GM04504 (cell line): ENCODE measurements at places on chromosomes 2 and 18.

GRCh38 chr2:12347066-12347493, 369.7 kb upstream of the TRIB2 start:
- no peak for DNase-seq

DNA sequence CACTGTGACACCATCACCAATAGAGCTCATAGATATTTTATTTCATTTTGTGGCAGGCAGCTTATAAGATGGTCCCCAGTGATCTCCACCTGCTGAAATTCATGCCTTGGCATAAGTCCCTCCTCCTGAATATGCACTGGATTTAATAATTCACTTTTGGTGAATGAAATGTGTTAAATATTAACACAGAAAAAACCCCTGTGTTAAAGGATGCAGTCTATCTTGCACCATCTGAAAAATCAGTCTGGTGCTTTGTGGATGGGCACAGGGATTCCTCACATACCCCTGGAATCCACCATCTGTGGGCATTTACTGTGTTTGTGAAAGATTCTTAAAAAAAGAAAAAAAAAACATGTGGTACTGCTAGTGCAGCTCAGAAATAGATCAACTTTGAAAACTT, 26.1 kb upstream of the WIPF1 start:
- DNase-seq = no peak

DNA sequence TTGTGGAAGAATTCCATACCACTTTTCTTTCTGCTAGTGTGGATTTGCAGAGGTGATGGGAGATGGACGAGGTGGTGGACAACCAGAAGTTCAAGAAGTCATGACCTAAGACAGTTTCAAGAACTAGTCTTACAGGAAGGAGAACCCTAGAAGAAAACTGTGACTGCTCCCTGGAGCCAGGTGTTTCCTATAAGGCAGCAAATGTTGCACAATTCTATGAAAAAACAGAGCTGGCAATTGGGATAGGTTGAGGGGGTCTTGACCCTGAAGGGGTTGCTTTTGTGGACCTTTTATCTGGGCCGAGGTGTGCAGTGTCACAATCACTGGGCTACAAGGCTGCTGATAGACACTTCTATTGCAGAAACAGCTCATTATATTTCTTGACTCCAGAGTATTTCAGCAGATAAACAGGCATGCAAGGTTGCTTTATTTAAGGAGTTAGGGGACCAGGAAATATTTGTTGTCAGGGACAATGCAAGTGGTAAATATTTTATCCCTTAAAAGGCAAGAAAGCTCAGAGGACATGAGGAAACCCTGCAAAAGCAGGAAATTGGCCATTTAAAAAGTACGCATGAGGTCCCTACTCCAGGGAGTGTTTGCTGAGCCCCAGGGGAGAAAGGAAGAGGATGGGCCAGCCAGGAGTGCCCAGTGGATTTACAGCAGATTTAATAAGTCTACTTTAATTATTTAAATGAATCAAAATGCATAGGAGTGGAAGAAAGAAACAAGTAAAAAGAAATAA, 22.9 kb downstream of the APCDD1 start:
- no peak for DNase-seq

DNA sequence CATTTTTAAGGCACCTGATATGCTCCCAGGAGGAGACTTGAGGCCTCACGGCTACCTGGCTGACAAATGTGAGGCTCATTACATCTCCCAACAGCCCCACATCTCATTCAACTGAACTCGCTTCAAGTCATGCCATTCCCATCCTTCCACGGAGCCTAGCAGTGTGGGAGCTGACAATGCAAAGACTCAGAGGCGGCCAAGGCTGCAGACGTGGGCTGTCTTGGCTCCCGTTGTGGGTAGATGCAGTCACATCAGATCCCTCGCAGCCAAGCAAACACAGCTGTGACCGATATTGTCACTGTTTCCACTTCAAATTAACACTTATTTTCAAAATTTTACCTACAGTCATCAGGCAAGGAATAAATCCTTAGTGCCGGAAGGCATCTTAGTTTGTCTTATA, 64.0 kb upstream of the TRIB2 start:
- DNase-seq = no peak

DNA sequence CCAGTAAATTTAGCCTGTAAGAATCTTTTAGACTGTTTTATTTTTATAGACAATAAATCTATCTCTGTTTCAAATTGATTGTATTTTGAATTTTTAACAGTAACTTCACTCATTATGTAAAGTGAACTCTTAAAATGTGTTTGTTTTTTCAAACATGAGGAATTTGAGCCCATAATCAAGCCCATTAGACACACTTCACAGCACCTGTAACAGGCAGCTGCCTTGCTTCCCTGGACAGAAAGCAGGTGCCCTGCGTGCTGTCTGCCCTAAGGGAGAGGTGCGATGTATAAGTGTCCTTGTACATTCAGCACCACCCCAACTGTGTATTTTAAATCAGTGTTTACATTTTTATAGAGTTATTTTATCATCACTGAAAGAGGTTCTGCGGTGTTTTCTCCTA, 186.5 kb upstream of the TPO start:
- no peak for DNase-seq

- DNase-seq = peak; percentile 47
These were observed 39.4 kb downstream of the MAP4K4 start for GRCh38 chr2:101736861-101737291.

GRCh38 chr2:138003411-138003810, 39.1 kb downstream of the HNMT start:
- no peak for DNase-seq

DNA sequence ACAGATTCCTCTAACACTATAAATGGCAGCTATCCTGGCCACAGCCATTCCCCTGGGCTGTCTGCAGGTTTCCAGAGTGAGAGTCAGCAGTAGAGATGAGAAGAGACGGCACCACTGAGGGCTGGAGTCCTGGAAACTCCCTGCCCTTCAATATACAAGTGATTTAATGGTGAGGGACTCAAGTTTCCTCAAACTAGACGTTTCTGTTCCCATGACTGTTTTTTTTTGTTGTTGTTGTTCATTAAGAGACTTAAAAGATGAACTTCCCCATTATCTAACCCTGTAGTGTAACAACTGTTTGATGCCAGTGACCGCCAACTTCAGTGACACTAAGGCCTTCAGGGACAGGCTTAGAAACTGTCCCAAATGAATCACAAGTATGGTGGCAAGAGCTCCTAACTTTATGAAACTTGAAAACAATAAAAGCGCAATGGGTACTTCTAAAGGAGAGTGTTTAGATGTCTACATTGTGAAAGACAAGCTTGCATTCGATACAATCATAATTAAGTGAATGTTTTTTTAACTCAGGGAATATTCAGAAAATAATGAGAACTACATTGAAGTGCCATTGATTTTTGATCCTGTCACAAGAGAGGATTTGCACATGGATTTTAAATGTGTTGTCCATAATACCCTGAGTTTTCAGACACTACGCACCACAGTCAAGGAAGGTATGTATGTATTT, 34.0 kb downstream of the IL1R2 start:
- no peak for DNase-seq

GRCh38 chr2:46229134-46230063, 67.8 kb upstream of the EPAS1 start:
- DNase-seq = no peak

GRCh38 chr2:108268001-108268400, 20.7 kb upstream of the SULT1C2 start:
- peak; percentile 37 for DNase-seq

DNA sequence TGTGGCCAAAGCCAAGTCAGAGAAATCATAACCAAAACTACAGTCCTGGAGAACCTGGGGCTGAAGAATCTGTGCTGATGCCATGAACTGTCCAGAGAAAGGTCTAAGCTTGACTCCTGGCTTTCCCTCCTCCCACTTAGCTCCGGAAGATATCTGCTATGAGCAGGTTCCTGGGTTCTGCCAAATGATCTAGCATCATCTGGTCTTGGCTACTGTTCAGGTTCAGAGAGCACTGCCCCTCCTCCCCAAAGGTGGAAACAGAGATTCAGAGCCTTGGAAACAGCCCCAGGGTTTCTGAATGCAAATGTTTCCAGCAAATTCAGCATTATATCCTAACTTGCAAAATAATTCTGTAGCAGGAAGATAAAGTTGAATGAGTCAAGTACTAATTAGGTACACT, 219.2 kb upstream of the SP5 start:
- DNase-seq = no peak

- DNase-seq = no peak
These were observed 253.3 kb downstream of the SPAG16 start for GRCh38 chr2:213537579-213537978.

DNA sequence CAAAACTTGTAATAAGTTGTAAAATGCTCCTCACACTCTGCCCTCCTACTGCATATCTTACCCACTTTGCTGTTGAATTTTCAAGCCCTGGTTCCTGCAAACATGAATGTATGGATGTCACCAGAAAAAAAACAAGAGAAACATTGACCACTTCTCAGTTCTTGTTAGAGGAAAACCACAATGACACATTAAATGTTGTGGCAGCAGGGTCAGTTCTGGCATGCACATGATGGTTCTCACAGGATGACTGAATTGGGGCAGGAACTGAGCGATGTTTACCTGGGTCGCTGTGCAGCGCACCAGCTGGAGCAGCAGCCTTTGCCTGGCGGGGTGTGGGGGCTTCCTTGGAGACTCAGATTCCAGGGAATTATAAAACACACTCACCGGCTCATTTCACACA, 14.0 kb upstream of the PRKCE start:
- DNase-seq = no peak

DNA sequence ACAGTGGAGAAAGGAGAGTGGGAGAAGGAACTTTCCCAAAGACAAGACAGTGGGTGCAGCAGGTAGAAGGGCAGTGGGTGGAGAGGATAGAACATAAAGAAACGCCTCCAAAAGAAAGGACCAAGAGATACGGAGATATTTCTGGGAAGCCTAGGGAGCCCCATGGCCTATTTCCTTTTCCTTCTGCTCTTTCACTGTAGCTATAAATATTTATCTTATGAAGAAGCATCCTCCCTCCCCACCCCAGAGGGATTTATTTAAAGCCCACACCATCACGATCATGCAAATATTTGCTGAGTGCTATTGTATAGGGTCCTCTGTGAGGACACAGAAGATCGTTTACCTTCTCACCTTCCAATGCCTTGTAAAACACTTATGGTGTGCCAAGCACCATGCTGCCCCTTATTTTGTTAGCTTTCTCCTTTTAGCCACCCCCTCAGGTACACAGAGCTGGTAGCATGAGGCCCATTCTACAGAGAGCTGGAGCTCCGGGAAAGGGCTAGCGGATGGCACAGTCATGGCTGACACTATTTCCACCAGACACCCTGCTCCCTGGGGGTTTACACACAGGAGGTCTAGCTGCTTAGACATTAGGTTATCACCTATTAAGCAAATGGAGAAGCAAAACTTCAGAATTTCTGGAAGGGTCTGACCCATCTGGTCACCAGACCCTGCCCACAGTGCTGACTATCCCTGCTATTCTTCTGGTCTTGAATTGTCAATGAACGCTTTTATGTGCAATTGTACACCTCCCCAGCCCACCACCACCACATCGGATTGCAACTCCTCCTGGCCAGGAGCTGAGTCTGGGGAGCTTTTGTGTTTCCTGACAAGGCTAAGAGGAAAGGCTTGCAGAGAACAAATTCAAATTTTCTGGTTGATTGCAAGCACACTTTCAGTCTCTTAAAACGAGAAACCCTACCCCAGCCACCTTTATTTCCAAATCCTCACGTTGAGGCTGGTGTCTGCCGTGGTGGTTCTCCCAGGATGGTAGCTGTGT, 91.8 kb upstream of the KLF7 start:
- DNase-seq = no peak

GRCh38 chr18:62399781-62400308, 74.7 kb downstream of the TNFRSF11A start:
- no peak for DNase-seq

DNA sequence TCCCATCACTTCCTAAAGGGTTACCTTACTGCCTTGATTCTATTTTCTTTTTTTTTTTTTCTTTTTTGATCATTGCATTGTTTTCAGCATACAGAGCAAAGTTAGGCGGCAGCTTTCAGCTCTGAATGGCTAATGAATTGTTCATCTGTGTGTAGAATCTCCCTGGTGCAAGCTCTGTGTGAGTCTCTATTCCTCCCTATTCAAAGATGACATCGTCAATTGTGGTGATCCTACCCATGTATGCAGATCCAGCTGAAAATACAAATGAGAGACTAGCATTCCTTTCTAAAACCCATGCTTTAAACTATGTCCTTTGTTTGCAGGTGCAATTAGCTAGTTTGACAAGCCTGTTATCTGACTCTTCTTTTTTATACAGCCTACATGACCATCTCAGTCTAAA, 539.0 kb downstream of the ARHGAP15 start:
- no peak for DNase-seq

DNA sequence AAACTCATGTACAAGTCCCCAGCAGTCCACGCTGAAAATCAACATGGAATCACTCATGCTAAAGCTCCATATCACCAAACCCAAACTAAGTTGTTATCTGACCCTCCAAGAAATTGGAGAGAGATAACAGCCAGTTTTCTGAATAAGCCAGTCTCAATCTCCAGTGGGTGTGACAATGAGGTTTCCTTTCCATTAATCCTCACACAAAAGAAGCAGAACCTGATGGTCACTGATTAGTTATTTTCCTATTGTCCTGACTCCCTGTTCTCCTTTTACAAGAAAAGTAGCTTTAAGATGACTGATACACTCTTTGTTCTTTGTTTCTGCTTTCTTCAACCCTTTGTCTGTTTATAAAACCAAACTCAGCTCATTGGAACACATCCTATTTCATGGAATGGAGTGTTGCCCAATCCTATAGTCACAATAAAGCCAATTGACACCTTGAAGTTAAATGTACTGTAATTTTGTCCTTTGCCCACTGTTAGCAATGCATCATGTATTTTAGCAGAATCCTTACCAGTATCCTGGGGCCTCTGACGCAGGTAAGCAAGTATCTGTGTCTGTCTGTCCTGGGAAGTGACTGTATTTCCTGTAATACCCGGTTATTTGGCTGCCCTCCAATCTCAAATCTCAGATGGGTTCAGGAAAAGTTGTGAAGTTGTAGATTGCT, 30.6 kb upstream of the SH3RF3 start:
- DNase-seq = no peak

- DNase-seq = no peak
These were observed 61.0 kb downstream of the RPL37A start for GRCh38 chr2:216559625-216560156.

DNA sequence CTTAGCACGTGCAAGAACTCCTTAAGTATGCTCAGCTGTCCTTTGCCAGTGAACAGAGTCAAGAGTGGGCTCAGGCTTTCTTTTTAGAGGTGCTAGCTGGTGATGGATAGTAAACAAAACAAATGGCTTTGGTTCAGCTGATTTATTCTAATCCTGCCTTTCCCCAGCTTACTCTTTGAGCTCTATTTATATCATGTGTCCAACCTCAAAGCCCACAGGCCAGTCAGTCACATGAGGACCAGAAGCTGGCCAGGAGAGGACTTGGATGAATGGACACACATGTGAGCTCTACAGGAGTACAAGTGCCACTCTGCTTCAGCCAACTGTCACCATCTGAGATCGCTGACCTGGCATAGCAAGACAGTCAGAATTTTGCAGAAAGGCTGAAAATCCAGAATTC, 59.4 kb downstream of the STK39 start:
- no peak for DNase-seq

- no peak for DNase-seq
These were observed 12.0 kb upstream of the NTSR2 start for GRCh38 chr2:11681722-11682589.

GRCh38 chr2:100757621-100758394, 62.1 kb upstream of the NPAS2 start:
- peak; percentile 85 for DNase-seq
